Cardiac fibroblast (primary cell): ENCODE measurements at places on chromosomes 16 and 17.

GRCh38 chr17:44672479-44673093 lies 16.3 kb downstream of the MEIOC start:
- DNase-seq = peak; percentile 53

- peak; percentile 32 for DNase-seq
Measured at GRCh38 chr17:2937331-2938003, 125.9 kb downstream of the OR1D5 start.

- no peak for DNase-seq
Measured at GRCh38 chr16:84443166-84443802, 61.2 kb downstream of the MEAK7 start.

DNA sequence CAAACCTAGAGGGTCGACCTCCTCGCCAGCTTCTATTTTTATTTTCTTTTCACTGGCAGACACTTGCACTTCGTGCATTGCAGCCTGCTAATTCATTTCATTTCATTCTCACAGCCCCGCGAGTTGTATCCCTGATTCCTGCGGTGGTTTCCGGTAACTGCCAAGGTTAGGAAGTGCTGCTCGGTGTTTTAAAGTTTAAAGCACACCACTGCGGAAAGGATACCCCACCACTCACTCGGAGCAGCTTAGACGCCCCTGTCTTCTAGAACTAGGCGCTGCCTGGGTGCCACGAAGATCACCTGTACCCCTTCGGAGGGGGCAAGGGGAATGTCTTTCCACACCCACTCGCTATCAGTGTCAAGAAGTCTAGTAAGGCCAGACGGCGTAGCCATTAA lies 509 bp downstream of the CNEP1R1 start:
- DNase-seq = peak; percentile 12

GRCh38 chr16:31298958-31299357 lies 39.2 kb downstream of the ITGAM start:
- no peak for DNase-seq

GRCh38 chr17:14950216-14950615 lies 314.9 kb downstream of the PMP22 start:
- no peak for DNase-seq
